Activated CD4-positive, alpha-beta T cell treated with anti-CD3 and anti-CD28 coated beads, Interleukin-2, amount 10 ng/mL, durations not matched to agents 7 days and 5 days (primary cell): ENCODE measurements at places on chromosomes 12 and 14.
A peak's percentile ranks its signal among the peaks of the same experiment; 100 is the strongest.

DNA sequence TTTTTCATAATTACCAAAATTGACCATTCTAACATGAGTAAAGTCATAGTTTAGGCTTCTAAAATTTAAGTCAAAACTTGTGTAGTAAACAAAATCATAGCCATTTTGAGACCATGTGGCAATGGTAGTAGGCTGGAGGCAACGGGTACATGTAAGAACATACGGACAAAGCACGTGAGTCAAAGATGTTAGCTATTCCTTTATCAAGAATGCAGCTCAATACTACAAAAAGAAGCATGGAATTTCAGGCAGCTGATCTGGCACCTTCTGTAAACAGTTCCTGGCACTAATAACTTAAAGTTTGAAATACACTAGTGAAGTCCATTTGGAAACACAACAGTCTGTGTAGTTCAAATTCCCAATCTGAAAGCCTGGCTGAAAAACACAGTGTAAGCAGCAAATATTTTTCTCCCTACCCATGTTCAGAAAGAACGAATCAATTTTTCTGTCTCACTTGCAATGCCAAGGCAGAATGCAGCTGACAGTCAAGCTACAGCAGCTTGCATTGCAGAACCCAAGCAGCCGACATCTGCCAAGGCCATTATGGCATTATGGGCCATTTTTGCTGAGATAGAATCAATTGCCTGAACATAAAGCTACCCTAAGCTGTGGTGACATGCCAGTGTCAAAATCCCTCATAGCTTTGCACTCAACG, 29.3 kb downstream of the MYF5 start:
- DNase-seq: no peak

DNA sequence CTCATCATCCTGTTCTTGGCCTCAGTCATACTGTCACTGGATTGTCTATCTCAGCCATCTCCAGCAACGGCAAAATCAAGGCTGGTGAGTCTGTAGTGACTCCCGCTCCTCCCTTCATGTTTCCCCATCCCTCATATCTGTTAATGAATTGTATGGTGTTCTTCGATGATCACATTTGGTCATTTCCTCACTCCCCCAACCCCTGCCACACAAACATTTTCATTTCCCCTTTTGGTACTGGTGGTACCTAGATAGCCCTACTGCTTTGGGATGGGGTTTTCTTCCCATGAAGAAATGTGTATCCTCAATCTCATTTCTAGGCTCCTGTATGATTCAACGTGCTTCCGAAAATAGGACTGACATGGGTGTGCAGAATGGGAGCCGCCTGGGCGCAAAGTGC, 2.7 kb upstream of the KLHL33 start:
- no peak for DNase-seq

DNA sequence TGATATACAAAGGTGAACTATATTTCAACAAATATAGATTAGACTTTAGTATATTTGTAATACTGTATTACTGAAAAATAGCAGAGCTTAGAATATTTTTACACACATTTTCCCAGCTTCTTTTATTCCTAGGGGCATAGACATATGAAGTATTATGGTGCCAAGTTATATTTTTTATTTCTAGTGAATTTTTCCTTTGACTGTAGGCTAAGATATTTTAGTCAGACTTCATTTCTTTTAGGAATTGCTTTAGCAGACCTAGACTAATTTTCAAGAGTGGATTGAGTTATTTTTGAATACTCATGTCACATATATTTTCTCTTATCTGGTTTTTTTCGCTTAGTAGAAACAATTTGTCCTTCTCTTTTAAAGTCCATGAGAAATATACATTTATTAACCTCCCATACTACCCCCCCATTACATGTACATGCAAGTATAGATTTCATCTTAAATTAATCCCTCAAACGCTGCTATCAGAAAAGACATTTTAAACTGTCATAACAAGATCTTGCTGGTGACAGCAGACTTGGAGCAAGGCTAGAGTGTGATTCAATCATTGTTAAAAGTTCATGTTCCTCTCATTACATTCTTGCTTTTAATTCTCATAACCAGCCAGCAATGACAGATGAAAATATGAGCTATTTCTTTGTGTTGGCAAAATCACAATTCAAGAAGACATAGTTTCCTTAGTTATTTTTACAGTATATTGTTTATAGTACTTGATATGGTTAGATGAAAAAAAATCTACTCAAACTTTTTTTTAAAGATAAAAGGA, 456.1 kb downstream of the AEBP2 start:
- no peak for DNase-seq

DNA sequence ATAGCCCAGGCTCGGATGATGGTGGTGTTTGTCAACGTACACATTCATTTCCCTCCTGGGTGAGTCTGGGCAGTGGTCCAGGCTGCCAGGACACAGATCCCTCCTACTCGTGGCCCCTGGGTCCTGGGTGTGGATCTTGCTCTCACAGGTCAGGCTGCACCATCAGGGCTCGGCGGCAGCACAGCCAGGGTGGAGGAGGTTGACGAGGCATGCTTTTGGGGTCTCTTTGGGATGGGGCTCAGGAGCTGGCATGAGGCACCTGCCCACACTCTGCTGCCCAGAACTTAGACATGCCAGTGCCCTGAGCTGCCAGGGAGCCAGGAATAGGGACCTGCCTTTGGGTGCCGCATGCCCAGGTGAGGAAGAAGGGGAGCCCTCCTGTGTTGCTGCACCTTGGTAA, 9.7 kb downstream of the TMEM121 start:
- DNase-seq: no peak

DNA sequence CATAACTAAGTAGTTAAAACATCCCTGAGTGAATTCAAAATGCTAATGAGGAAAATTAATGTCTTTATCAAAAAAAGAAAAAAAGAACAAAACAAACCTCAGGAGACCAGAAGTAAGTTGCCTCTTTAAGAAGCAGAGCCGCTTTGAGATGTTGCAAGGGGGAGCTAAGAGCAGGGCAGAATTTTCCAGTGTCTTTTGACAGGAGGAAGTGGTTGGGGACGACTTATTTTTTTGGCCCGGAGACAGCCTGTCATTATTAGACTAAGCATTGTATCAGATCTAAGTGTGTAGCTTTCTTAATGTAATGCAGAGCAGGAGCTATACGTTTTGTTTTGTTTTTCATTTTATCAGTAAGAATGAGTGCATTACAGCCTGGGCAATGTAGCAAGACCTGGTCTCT, 206.6 kb downstream of the CACNA1C start:
- no peak for DNase-seq

DNA sequence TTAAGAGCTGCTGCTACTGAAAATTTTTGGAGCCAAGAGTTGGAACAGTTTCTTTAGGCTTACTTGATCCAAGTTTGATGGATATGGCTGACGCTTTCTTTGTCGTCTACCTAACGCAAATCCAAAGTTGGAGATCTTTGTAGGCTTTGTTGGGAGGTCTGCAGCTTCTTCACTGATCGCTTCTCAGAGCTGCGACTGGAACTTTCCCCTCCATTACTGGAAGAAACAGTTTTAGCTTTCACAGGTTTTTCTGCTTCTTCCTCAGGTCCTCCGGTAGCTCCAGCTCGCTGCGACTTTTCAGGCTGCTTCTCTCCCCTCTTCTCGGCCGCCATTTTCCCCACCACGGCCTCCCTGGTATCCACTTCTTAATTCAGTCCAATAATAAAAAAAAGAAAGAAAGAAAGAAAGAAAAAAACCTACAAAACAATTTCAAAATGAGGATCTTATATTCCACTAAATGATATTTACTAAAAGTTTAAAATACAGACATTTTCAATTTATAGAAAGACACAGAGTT, 178.1 kb upstream of the HMGA2 start:
- no peak for DNase-seq

DNA sequence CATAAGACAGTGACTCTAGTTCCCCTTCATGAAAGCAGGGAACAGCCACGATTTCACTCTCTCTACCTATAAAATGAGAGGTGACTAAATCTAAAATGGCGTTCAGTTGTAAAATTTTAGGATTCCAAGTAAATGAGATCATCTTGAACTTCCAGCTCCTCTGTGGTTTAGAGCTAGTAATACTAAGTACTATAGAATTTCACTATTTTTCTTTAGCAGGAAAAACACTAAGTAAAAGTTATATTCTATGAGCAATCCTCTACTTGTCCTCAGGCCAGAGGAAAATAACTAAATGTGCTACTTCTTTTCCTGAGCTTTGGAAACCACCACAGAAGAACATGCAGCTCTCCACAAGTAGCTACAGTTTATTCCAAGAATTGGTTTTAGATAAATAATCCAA, 55.6 kb downstream of the NIN start:
- DNase-seq: no peak

- DNase-seq: no peak
Measured at GRCh38 chr12:131122631-131123030, 168.9 kb downstream of the ADGRD1 start.

GRCh38 chr12:19095756-19096480, 33.6 kb upstream of the PLEKHA5 start:
- DNase-seq: no peak

GRCh38 chr14:64879635-64880220, at the start of gene SPTB:
Gene SPTB (minus strand): TSS chr14:64879907. CDS start chr14:64823094, 56,813 bp downstream.
- peak; percentile 56 for DNase-seq

DNA sequence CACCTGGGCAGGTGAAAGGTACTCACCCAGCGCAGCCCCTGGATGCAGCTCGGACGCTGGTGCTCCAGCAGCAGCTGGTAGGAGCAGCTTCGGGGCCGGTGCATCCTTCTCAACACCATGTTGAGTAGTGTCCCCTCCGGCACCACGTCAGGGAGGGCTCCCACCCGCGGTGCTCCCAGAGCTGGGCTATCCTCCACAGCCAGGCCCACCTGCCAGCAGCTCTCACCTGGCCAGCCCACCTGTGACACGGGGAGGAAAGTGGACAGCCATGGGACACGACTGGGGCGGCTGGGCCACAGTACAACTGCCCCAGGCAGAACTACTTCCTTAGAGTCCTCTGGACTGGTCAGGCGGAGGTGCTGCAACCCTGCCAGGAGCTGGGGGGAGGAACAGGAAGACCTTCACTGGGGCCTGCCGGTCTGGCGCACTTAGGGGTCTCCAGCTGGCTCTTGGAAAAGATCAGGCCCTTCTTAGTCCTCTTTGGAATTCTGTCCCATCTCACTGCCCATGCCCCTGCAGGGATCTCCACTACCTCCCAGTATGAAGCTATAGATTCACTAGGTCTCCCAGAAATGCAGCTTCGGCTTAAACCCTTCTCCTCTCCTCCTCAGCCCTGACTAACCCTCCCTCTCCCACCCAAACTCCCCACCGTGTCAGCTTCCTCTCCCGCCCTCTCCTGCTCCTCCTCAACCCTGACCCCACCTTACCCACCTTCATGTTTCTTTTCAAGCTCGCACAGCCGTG, 668 bp downstream of the RAPGEF3 start:
- DNase-seq: no peak

DNA sequence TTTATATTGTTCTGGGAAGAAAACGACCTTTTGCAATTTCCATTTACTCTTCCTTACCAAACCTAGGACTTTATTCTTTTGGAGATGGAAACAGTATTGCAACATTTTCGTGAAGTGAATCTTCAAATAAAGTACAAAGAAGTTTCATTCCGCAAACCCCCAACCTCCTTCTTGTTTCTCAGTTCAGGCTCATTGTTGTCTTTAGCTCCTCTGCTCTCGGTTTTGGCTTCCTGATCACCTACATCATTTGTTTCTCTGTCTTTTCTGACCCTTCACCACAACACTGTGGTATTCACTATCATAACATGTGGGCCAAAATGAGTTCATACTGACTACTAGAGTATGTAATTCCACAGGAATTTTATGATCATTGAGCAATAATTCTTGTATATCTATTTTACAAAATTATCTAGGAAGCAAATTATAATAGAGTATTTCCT, 266.8 kb downstream of the ADAMTS20 start:
- DNase-seq: no peak

GRCh38 chr12:53065975-53066931, 12.9 kb downstream of the SPRYD3 start:
- peak; percentile 71 for DNase-seq

- no peak for DNase-seq
Measured at GRCh38 chr12:67047634-67048033, 221.5 kb upstream of the CAND1 start.

- no peak for DNase-seq
Measured at GRCh38 chr14:52020866-52021717, 31.7 kb downstream of the RTRAF start.

DNA sequence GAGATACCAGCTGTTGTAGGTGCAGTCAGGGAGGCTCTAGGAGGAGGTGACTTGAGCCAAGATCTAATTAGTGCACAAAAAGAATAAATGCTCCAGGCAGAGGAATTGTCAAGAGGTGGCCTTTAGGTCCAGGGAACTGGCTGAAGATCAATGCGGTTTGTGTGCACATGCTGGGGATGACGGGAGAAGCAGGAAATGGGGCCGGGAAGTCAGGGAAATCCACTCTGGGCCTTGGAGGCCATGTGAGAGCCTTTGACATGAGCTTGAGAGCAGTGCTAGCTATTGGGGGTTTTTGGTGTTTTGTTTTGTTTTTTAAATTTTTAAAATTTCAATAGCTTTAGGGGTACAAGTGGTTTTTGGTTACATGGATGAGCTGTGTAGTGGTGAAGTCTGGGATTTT, 67.4 kb downstream of the MVK start:
- DNase-seq: no peak

GRCh38 chr12:6612247-6612646, 5.1 kb upstream of the CHD4 start:
- DNase-seq: peak; percentile 57
